Forelimb muscle (tissue), 1 donor: ENCODE measurements at places on chromosomes 3 and 15. TPM values are rescaled to one million over a fixed set of nuclear protein-coding genes. Genes with fewer than 3 reads are reported as not detected.

Gene ULK4
- 2.4 TPM for polyA plus RNA-seq

GRCh38 chr3:6282918-6283317 lies 578.0 kb upstream of the GRM7 start:
- no peak for DNase-seq

DNA sequence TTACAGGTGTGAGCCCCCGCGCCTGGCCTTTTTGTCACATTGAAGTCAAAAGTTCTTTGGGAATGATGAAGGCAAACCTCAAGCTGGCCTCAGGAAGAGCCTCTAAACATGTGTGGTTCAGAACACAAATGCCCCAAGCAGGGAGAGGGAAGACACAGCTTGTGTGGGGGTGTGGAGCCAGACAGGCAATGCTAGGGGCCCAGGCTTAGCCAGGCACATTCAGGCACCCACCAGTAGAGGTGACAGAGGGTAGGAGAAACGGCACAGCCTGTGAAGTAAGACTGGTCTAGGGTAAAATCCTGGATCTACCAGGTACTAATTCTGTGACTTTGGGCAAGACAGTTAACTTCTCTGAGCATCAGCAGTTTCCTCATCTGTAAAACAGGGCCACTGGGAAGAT lies 3.5 kb downstream of the HDC start:
- DNase-seq = no peak

Gene POPDC2
- polyA plus RNA-seq = 38.2 TPM

DNA sequence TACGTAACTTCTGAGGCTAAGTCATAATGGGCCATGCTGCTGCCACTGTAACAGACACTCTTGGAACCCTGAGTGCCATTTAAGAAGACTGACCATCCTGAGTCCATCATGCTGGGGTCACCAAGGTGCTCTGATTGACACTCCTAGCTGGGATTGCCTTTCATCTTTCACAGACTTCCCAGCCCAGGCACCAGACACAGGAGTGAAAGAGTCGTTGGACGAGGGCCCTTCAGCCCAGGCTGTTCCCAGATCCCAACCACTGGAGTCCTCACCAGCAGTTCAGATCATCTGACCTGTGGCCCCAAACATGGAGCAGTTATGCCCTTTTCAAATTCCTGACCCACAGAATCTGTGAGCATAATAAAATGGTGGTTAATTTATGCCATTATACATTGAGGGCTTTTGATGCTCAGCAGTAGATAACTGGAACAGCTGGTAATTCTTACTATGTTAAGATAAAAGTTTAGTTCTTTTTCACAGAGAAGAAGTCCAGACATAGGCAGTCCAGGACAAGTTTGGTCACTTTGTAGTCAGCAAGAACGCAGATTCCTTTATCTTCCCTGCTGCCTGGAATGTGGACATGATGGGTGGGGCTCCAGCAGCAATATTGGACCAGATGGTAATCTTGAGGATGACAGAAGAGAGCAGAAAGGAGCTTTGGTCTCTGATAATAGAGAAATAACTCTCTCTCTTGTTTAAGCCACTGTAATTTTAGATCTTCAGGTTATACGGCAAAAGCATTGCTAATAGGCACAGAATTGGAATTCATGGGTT lies 7.3 kb upstream of the EHD4 start:
- no peak for DNase-seq

GRCh38 chr3:183301937-183302580 lies 49.0 kb downstream of the B3GNT5 start:
- DNase-seq = no peak

Gene COL6A5
- 0.13 TPM for polyA plus RNA-seq

DNA sequence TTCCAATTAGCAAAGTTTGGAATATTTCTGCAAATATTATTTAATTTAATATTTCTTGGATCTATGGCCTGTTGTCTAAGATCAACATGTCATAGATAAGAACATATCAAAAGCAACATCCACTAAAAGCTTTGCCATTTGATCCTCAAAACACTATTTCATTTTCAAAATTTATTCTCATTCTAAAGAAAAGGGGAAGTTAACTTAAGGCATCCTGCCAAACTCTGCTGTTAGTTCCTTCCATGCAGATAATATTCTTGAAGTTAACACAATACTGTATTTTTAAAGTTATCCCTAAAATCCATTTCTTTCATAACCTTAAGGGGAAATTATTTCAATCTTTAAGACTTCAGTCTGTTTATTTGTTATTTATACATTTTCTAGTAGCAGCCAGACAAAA lies 28.2 kb upstream of the GBE1 start:
- DNase-seq = no peak
